ENCODE measurements at places on chromosomes 6 and 20.

DNA sequence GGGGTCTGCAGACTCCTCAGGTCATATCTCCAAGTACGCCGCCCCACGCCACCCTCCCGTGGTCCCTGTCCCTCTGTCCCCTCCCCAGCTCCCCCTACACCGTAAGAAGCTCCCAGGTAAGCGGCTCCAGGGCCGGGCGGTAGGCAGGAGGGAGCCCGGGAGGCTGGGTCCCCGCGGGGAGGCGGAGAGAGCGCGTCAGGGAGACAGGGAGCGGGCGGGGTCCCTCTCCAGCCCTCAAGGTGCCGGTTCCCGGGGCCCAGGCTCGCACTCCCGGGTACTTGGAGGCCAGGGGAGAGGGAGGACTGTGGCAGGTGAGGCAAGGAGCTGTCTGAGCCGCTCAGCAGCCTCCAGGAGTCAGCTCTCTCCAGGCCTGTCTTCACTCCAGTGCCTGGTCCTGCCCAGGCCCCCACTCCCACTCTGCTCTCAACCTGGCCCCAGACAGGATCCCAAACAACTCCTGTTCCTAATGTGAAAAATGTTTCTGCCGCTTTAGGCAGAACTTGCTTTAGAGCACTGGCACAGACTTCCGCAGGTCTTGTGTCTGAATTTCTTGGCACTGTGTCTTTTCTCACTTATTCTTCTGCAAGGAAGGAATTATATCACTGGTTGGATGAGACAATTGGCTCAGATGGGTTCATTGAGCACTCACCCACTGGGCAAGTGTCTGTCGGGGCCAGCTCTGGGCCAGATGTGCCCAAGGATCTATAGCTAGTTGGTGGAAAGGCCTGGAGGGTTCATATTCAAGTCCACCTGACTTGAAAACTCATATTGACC lies 36.6 kb downstream of the HLA-G start:
- DNase-seq = peak; percentile 75

DNA sequence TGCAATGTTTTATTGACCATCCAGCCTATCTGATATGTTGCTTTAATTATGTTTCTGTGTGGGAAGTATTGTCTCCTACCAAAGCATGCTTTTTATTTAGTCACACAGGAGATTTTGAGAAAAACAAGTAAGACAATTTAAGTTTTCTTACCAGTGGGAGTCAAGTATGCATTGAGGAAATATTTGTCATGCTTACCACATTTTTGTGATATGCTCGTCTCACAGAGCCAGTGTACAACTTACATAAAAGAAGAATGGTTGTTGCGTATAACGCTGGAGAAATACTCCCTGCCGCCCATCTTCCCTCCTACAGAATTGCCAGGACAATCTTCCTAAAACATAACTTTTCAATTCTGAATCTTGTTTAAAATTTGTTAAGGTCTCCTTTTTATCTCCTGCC lies 37.1 kb upstream of the FILIP1 start:
- DNase-seq = no peak

DNA sequence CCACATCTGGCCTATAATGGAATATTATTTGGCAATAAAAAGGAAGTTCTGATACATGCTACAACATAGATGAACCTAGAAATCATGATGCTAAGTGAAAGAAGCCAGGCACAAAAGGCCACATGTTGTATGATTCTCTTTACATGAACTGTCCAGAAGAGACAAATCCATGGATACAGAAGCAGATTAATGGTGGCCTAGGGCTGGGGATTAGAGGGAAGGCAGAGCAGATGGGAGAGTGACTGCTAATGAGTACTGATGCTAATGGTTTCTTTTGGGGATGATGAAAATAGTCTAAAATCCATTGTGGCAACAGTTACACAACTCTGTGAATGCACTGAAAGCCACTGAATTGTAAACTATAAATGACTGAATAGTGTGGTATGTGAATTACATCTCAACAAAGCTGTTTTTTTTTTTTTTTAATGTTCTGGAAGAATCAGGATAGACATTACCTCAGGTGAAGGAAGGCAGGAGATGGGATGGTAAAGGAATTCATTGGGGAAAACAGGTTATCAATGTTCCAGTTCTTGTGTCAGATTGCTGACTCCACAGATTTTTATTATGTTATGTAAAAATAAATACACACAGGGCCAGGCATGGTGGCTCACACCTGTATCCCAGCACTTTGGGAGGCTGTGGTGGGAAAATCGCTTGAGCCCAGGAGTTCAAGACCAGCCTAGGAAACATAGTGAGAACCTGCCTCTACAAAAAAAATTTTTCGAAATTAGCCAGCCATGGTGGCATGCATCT lies 8.9 kb upstream of the SOX12 start:
- DNase-seq = no peak

GRCh38 chr6:128057946-128058345 lies 157.1 kb upstream of the THEMIS start:
- DNase-seq = no peak

- peak; percentile 75 for DNase-seq
Measured at GRCh38 chr6:110618591-110619267, 142.3 kb upstream of the SLC22A16 start.

DNA sequence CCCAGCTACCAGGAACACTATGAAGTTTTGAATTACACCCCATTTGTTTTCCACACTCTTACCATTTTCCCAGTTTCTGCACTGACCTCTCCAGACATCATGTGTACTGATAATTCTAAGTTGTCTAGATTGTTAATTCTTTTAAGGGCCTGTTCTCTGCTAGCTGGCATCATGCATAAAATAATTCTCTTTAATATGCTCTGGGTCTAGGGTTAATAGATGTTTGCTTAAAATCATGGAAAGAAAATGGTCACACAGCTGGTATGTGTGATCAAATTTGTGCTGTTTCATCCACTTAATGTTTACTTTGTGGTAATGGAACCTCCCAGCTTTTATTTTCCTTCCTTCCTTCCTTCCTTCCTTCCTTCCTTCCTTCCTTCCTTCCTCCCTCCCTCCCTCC lies 49.1 kb downstream of the HFE start:
- DNase-seq = no peak

GRCh38 chr6:6694825-6695624 lies 106.5 kb downstream of the LY86 start:
- peak; percentile 79 for DNase-seq

- no peak for DNase-seq
Measured at GRCh38 chr20:37123441-37123840, 27.6 kb upstream of the RBL1 start.

DNA sequence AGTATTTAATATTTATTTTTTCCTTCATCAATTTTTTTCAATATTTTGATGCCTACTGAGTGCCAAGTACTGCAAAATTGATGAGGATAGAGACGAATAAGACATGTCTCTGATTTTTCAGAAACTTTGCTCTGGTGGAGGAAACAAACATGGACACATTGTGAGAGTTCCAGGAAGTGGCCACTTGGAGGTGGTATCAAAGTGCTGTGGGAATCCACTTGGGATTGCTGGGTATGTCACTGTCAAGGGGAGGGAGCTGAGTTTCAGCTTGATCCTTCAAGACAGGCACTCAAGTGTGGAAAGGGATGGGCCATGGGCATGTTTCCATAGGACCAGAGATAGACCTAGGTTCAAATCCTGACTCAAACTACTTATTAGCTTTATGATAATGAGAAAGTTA lies 24.5 kb upstream of the ABCC10 start:
- DNase-seq = no peak

DNA sequence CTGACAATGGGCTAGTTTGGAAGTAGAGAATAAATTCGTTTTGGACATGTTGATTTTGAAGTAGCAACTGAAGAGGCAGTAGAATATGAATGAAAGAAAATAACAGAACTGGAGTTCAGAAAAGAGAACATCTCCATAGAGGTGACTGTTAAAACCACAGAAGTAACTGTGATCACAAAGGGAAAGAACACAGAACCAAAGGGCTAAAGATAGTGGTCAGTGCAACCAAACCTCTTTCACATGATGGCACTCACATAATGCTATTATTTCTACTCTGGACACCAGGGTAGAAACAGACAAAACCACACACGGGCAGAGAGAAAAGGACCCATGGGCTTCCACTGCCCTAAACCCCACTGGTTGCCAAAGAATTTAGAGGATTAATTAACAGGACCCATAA lies 58.5 kb downstream of the CDK19 start:
- no peak for DNase-seq

- no peak for DNase-seq
Measured at GRCh38 chr6:65170273-65170672, 536.8 kb downstream of the EYS start.

DNA sequence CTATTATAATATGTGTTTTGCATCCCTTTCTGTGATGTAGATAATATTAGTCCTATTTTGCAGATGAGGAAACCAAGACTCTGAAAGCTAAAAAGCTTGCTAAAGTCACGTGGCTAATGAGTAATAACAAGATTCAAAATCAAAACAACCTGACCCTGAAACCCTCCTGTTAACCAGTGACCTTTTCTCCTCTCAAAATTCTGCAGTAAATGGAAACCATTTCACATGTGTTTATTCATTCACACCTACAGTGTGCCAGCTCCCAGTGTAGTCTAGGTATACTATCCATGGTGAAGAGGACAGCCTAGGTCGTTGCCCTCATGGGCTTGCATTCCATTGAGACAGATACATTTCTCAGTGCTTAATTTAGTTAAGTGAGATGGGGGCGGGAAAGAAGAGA lies 30.6 kb upstream of the PHACTR2 start:
- DNase-seq = no peak

- DNase-seq = no peak
Measured at GRCh38 chr20:62331347-62331746, 28.6 kb downstream of the ADRM1 start.

- no peak for DNase-seq
Measured at GRCh38 chr6:105384004-105384403, 18.9 kb downstream of the PREP start.

DNA sequence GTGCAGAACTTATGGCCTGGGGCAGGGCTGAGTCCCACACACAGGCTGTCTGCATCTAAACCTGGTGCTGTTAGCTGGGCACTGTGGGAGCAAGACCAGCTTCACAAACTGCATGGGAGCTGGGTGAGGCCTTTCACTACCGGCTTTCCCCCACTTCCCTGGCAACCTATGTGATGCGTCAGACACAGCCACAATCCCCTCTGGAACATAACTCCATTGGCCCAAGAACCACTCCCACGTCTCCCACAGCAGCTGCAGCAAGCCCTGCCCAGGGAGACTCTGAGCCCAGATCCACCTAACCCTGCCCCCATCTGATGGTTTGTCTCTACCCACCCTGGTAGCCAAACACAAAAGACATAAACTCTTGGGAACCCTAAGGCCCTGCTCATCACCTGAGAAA lies 9.3 kb downstream of the WDR27 start:
- DNase-seq = no peak

DNA sequence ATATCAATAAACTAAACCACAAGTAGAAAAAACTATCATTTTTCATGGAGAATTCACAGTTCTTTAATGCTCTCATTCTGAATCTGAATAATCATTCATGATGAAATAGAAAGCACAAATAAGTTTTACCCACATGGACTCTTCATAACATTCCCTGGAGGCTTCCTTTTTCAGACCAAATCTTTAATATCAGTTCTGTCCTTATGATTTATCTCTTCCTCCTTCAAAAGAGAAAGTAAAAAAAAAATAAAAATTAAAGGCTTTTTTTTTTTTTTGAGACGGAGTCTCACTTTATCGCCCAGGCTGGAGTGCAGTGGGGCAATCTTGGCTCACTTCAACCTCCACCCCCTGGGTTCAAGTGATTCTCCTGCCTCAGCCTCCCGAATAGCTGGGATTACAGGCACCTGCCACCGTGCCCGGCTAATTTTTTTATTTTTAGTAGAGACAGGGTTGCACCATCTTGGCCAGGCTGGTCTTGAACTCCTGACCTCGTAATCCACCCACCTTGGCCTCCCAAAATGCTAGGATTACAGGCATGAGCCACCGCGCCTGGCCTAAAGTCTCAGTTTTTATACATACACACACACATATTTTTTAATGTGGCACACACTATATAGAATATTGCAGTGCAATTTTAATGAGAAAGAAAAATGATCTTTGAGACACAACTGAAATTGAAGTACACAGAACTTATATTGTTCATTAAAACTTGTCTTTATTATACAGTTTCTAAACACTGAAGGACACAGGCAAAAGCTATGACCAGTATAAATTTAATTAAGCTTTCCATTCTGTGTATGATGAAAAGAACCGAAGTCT lies 31.9 kb upstream of the ZNF217 start:
- no peak for DNase-seq

DNA sequence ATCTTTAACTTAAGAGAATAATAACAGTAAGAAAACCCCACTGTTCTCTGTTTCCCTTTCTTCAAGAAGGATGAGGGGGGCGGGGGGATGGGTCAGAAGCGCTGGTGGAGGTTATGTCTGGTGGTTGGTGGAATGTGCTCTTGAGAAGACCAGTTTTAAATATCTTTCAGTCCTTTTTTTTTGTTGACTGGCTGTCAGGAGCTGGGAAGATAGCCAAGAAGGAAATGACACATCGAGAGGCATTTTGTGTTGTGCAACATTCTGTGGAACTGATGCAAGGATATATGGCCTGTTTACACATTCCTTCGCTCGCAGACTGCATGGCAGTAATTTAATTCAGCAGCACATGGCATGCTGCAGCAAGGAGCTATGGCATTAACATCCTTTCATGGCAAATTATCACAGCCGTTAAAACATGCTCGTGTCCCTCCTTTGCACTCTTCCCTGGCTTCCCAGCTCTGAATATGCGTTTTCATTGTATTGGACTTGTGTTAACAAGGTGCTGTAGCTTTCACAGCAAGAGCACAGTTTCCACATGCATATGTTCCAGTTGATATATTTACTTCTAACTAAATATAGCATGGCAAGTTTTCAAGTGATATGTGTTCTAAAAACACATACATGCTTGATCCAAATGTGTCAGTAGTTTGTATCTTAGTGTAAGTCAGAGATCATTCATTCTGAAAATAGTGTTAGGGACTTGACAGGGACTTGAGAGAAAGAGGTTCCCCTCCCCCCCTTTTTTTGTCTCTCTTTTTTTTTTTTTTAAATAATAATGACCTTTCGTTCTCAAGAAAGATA lies 68.2 kb upstream of the SUPT3H start:
- DNase-seq = peak; percentile 55

Data from GM23338 (cell line).